ENCODE measurements at places on chromosomes 4 and X. TPM values are rescaled to one million over a fixed set of nuclear protein-coding genes. Genes with fewer than 3 reads are reported as not detected.

DNAAF6 gene
- not detected for total RNA-seq

- DNase-seq = no peak
These were observed 124.5 kb downstream of the PDLIM5 start for GRCh38 chr4:94576210-94576609.

GRCh38 chr4:100162027-100162685 is 28.1 kb downstream of the DDIT4L start:
- DNase-seq = no peak

NUP62CL gene
- total RNA-seq = 3.7 TPM

DNA sequence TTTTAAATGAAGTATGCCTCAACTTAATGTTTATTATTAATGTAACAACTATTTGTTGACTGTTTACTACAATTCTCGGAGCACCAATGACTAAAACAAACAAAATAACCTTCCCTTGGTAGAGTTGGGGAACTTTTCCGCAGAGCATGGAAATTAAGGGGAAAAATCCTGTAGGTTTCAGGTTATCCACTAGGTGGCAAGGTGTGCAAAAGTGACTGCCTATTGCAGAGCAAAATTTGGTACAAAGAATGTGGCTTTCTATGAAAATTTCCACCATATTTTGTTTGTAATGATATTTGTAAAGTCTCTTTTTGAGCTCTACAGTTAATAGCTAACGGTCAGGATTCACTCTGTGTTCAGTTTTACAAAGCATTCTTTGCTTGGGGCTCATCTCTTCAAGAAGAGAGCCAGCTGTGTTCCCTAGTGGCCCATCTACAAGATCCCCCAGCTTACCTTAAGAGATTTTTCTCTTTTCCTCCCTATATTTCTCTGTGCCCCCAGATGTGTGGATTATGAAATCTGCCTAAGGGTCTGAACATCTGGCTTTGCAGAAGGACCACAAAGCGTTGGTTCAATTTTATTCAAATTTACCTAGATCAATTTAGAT is 61.1 kb downstream of the FBXO8 start:
- DNase-seq = no peak

- DNase-seq = no peak
These were observed 111.2 kb upstream of the TMEM47 start for GRCh38 chrX:34768290-34768689.

- DNase-seq = no peak
These were observed 32.3 kb downstream of the RASL11B start for GRCh38 chr4:52894443-52894842.

GRCh38 chrX:155767051-155767875 is 113.9 kb upstream of the VAMP7 start:
- no peak for DNase-seq

ZFP92 gene
- 0.60 TPM for total RNA-seq

- no peak for DNase-seq
These were observed 31.5 kb downstream of the KLHL8 start for GRCh38 chr4:87188932-87189331.

KLB gene
- total RNA-seq = not detected

- no peak for DNase-seq
These were observed 219.1 kb downstream of the FGF13 start for GRCh38 chrX:138492371-138492770.

DNA sequence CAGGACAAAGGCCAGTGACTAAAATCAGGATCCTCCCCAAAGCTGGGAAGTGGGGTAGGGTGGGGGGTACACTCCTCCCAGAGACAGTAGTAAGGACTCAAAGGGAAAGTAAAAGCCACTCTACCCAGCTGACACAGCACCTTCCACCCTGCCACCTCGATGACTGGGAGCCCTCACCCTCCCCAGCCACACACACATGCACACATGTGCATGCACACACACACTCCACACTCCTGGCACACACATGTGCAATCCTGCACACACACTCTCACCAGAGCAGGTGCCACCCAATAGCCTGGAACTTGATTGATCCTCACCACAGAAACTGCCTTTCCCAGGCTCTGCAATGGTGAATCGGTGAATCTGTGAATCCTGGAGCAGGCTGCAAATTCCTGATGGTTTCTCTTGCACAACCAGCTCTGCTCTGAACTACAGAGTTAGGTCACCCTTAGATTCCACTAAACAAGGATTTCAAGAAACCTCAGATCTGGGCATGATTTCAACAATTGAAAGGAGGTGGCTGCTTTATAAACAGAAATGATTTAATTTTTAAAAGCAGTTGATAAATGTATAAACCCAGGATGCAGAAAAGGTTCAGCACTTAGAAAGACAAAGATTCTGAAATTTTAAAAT is 21.5 kb downstream of the AMOT start:
- DNase-seq = no peak

DNA sequence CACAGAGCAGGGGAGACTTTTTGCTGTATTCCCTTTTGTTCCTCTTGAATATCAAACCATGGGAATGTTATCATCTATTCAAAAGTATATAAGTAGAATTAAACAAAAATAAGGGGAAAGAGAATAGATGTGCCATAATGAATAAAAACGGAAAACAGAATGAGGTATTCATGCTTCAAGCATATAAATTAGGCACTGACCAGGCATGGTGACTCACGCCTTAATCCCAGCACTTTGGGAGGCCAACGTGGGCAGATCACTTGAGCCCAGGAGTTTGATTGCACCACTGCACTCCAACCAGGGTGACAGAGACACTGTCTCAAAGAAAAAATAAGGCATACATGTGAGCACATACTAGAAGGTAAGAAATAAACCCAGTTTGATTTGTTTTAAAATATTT is 16.3 kb upstream of the NEUROG2 start:
- no peak for DNase-seq

CACNA1F gene
- total RNA-seq = 1.8 TPM

GPR78 gene
- total RNA-seq = not detected

ARMCX4 gene
- 14.7 TPM for total RNA-seq

DNA sequence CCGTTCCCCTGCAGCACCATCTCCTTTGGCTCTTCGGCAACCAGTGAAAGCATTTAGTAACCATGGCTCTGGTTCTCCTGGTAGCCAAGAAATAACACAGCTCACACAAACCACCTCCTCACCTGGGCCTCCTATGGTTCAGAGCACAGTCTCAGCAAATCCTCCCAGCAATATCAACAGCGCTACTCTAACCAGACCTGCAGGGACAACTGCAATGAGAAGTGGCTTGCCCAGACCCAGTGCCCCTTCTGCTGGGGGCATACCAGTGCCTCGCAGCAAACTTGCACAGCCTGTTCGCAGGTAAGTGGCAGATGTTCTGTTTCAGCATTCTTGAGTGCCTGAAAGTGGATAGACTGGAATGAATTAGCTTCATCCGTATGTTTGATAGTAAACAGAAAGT is 63.0 kb upstream of the SLC10A4 start:
- no peak for DNase-seq

EXOC1L gene
- total RNA-seq = not detected

DNA sequence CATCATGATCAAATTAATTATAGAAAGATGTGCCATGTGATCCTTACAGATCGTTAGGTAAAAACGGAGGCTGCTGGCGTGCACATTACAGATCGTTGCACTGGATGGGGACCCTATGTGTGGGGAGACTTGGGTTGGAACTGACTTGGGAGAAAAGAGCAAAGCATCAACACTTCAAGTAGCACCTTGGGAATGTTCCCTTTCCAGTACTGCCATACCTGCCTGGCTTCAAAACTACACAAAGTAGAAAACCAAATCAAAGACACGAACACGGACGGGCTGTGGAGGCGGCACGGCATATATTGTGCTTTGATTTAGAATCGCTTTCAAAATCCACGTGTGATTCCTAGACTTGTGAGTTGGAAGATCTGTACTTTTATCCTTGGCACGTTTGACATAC is 898 bp downstream of the CMC4 start:
- no peak for DNase-seq

- no peak for DNase-seq
These were observed 80.6 kb downstream of the ATXN3L start for GRCh38 chrX:13239272-13239671.

Data from T-cell (primary cell).